ENCODE measurements at places on chromosomes 1 and 21.

DNA sequence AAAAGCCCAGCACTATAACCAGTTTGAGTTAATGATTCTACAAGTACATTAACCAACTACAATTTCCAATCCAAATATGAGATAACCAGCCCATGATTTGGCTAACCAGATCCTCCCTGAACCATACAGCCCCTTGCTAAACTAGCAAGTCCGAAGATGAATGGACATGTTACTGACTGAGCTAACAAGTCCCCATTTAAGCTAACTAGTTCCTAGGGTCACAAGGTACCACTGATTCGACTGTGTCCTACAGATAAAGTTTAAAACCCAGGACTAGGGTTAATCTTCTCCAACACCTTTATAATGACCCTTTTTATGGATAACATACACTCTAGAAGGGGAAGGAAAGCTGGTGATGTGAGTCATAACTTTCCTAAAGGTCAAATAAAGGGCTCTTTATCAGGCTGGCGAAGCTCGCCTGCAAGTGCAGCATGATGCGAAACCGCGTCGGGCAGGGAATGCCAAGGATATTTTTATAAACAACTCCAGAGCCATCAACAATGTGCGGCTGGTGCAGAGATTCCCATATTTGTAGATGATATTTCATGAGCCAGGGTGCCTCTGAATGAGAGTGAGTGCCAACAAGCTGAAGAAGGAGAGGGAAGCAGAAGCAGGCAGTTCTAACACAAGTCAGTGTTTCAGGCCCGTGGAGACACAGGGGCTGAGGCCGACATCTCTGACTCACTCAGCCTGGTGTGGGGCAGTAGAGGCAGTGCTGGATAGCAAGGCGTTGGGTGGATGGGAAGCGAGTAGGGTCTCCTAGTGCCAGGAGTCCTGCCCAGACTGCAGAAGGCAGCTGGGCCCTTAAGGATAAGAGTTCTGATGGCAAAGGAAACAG, 75.6 kb upstream of the ROR1 start:
- DNase-seq = no peak

GRCh38 chr1:208030288-208031091, 119.6 kb upstream of the CD34 start:
- no peak for DNase-seq

DNA sequence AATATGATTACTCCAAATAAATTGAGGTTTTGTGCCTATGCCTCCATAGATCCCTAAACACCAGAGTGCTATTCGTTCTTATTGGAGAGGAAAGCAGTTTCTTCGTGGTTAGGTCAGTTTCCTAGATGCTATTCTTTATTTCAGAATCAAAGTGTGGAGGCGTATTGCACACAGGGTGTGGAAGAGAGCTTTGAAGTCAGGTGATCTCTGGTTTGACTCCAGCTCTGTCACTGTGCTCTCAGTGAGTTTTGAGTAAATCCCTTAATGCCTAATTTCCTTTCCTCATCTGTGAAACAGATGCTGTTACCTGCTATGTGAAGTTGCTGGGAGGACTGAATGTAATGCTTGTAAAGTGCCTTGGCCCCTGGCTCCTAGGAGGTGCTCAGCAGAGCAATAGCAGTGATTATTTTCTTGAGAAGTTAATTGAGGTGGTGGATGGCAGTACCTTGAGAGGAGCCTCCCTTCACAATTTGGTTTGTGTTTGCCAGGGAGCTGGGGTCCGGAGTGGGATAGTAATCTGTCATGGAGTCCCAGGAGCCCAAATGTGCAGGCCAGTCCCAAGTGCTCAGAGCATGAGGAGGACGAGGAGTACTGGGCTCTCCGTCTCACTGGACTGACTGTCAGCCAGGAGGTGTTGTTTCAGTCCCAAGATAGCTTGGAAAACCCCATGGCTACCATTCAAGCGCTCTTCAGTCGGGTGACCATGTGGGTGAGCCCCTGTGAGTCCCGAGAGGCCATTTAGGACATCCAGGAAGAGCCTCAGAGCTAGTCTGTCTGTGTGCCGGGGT, 14.9 kb downstream of the NTPCR start:
- DNase-seq = no peak

DNA sequence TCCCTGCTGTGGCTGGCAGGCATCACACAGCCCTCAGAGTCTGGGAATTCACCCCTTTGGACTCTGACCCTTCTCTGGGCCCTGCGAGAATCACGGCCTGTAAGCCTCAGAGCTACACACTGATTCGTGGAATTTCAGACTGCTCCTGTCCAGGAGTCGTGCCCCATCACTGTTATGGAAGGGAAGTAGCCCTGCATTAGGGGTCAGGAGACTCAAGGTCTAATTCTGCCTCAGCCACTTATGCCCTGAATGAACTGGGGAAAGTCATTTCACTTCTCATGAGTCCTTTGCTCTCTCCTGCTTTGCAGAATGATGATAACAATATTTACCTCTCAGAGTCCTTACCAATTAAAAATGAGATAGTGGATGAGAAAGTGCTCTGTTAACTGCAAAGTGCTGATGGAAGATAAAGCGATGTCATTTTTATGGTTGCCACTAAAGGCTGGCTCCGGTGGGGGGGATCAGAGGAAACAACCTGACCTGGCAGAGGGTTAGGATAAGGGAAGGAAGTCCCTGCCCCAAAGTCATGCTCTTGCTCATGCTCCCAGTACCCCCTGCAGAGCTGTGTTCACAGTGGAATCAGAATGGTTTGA, 148.6 kb upstream of the CD34 start:
- DNase-seq = no peak

GRCh38 chr1:211843018-211843417, 12.5 kb upstream of the LPGAT1 start:
- DNase-seq = no peak

DNA sequence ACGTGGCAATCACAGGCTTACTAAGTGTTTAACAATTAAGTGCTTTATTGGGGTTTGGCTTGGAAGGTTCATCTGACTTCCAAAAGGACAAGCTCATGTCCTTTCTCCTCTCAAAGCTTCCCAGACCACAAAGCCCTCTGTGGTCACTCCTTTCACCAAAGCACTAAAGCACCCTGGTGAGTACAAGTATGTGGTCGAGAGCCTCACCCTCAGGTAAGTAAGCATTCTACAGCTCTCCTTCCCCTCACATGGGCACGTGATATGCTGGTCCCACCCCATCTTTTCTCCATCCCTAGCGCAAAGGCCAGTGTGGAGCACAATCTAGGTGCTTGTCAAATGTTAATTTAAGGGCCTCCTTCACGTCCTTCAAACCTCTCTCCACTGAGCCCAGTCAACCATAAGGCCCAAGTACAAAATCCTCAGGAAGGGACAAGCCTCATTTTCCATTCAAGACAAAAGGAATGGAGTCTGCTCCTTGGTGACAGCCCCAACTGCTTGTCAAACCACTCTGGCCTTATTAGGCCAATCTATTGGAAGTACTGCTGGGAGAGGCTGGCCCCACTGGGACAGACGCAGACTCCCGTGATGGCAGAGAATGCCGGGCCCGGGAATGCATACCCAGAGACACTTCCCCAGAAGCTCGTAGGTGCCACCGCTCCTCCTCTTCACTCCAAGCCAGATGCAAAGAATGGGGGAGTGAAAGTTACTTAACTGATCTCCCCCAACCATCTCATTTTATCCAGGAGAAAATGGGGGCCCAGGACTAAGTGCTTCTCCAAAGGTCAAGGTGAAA, 7.8 kb downstream of the STMN1 start:
- no peak for DNase-seq

GRCh38 chr21:28100366-28100765, 892.3 kb downstream of the LTN1 start:
- no peak for DNase-seq

- no peak for DNase-seq
Measured at GRCh38 chr1:79364896-79365295, 358.4 kb upstream of the ADGRL4 start.

GRCh38 chr1:58748666-58749065, 35.2 kb downstream of the JUN start:
- no peak for DNase-seq

- no peak for DNase-seq
Measured at GRCh38 chr1:177547200-177547599, 376.4 kb downstream of the BRINP2 start.

DNA sequence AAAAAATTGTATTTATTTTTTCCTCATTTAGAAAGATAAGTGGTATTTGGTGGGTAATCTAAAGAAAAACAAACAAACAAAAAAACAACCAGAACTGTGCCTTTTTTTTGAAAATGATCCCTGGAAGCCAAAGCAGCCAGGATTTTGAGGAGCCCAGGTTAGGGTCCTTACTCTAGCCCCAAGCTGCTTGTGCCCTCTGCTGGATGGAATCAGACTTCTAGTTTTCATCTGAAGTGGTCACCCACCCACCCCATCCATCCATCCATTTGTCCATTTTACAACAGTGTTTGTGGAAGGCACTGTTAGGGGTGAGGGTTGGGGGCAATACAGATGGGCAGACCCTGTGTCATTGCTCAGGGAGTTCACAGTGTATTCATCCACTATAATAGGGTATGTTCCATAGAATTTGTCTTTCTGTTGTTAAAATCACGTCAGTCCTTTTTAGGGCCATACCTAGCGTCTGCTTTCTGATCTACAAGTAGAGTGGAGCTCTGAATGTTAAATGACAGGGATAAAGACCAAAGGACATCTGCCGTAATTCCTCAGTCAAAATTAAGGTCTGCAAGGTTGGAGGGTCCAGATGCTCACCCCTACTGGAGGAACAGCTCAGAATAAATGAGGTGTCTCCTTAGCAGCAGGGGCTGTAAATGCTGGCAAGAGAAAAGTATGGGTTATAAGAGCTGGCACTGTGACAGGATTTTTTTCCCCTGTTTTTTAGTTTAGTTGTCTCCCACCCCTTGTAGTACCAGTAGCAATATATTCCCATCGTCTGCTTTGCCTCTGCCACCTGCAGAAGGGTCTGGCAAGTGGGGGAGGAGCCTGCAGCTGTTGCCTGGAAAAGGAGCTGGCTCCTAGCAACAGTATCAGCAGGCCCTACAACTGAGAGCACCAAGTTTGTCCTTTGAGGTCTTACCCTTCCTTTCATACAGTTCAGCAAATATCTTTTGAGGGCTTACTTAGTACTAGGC, 3.2 kb downstream of the LRRC42 start:
- DNase-seq = no peak
